ENCODE measurements at places on chromosomes 11 and 22.

DNA sequence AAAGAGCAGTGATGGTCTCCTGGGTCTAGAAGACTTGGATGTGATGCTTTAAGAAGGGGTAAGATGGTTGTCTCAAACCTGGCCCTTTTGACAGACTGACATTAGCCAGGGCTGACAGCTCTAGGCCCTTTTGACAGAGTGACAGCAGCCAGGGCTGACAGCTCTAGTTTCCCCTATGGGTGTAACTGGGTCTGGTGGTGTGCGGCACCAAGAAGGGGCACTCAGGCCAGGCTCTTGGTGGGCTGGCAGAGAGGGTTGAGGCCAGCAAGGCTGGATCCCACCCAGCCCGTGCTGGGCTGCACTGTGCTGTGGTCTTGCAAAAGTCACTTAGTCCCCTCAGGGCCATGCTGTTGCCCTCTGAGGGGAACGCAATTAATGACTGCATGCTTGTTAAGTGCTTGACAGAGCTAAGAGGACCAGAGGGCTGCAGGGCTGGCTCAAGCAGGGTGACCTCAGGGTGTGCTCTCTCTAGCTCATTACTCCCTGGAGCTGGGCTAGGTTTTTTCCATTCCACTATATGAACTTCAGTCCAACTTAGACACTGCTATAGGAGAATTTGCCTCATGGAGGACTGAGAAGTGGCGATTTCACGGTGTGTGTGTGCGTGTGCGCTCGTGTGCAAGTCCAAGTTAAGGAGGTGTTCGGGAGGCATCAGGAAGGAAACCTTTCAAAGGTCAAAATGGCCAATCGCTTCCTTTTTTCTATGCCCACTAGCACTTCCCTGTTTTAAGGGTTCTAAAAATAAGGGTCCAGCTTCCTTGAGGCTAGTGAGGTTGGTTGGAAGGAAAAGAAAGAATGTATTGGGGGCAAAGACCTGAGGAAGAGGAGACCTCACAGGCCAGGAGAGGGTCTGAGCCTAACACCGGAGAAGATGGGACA is 4.4 kb downstream of the UBASH3B start:
- DNase-seq, result no peak

DNA sequence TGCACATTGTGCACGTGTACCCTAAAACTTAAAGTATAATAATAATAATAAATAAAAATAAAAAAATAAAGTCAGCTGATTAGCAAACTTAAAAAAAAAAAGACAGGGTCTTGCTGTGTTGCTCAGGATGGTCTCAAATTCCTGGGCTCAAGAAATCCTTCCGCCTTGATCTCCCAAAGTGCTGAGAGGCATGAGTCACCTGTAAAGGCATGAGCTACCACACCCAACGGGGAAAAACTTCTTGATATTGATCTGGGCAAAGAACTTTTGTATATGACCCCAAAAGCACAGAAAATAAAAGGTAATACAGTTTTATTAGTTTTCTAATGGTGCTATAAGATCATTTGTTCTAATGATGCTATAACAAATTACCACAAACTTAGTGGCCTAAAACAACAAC is 46.1 kb downstream of the ENTHD1 start:
- no peak for DNase-seq

- DNase-seq, result no peak
Observed at GRCh38 chr11:70146299-70146698, 56.8 kb upstream of the FADD start.

- no peak for DNase-seq
Observed at GRCh38 chr22:24977370-24978221, 25.1 kb downstream of the KIAA1671 start.

DNA sequence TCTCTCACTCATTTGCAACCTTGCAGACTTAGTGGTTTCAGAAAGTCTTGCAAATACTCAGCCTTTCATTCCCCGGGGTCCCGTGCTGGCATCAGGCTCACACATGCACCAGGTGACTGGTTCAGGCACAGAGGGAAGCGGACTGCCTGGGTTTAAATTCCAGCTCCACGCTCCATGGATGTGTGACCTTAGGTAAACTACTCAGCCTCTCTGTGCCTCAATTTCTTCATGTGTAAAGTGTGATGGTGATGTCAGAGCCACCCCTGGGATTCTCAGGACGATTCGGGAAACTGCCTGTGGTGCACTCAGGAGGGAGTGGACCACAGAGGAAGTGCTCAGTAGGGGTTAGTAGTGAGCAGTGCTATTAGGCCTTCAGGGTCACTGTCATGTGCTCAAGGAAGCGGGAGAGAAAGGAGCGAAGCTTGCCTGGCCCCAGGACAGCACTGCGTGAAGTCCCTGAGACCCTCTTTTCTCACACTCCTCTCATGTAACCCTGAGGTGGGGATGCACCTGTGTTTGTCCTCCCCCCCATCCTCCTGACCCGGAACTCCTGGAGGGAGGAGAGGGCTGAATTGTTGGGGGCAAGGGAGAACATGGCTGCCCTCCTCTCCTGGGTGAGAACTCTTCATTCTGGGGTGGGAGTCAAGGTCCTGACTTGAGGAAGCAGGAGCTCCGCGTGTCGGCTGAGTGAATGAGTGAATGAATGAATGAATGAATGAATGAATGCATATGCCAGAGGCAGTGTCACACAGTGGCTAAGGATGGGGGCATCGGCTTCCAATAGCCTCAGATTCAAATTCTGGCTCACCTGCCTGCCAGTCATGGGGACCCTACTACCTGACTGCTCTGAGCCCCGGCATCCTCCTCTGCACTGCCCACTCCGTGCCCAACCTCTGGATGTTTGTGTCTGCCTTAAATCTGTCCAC is 14.4 kb upstream of the UPK3A start:
- no peak for DNase-seq

DNA sequence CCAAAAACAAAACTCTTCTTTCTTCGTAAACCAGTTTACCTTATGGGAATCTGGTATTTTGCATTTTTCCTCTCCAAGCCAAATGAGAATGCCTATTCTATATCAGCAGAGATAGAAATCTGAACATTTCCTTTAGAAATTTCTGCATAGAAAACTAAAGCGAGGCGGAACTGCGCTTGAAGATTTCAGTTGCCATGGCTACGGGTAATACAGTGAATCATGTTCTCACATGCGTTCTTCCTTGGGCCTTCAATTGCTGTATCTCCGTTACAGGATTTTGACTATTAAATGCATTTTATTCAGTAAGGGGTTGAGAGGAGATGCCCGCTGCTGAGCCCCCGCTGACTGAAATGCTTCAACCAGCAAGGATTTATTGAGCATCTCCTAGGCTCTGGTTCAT is 108.2 kb upstream of the CRYBB3 start:
- DNase-seq, result no peak

- DNase-seq, result no peak
Observed at GRCh38 chr22:38417252-38418060, 37.5 kb downstream of the KCNJ4 start.

GRCh38 chr11:74418509-74418895 is 20.3 kb upstream of the PGM2L1 start:
- no peak for DNase-seq

- no peak for DNase-seq
Observed at GRCh38 chr11:68542617-68543016, 82.1 kb downstream of the PPP6R3 start.

DNA sequence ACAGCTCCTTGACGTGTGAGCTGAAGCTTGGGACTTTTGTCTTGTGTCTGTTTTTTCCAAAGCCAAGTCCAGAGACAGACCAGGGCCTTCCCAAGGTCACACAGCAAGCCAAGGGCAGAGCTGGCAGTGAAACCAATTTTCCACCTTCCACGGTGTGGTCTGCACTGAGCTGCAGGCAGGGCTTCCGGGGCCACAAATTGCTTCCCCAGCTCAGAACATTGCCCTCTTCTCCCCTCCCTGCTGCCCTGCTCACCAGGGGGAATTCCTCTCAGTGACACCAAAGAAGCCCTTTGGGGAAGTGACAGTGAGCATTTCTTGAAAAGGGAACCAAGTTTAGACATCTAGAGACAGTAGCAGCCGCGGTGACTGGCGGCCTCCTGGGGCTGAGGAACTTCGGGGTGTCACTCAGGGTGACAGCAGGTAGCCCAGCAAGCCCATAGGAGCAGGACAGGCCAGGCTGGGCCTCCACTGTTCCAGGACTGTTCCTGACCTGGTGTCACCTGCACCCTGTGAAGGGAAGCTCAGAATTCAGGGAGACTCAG is 9.2 kb downstream of the FXYD2 start:
- peak; percentile 67 for DNase-seq

DNA sequence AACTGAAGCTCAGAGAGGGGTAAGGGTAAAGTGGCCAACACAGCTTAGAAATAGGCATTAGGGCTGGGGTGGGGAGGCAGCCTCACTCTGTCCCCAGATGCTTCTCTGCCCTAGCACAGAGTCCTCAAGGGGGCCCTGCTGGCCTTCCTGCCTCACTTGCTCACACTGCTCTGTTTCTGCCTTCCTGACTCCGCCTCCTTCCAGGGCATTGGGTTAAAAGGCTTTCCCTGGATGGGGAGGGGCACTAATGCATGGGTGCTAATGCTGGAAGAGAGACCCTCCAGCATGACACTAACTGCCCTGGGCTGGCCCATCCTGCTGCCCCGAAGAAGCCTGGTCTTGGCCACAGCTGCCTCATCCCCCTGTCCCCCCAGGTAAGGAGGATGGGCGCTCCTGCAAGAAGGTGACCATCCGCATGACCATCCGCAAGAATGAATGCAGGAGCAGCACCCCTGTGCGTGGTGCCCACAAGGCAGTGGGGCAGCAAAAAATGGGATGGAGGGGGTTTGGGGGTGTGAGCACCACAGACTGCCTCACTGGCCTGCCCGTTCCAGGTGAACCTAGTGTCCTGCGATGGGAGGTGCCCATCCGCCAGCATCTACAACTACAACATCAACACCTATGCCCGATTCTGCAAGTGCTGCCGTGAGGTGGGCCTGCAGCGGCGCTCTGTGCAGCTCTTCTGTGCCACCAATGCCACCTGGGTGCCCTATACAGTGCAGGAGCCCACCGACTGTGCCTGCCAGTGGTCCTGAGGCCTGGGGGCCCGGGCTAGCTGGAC is 74.0 kb upstream of the MYOD1 start:
- no peak for DNase-seq

DNA sequence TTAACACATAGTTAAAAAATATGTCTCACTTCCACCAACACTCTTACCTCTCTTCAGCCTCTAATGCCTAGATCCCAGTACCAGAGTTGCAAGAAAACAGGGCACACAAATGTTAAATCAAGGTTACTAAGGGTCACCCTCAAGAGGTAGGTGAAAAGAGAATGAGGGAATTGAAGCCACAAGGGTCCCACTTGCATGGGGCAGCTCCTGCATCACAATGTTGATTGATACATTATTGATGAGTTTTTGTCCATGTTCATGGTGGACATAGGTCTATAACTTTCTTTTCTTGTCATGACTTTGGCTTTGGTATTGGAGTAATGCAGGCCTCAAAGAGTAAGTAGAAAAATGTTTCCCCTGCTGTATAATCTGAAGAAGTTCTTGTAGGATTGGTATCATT is 46.0 kb upstream of the IGLL5 start:
- no peak for DNase-seq

DNA sequence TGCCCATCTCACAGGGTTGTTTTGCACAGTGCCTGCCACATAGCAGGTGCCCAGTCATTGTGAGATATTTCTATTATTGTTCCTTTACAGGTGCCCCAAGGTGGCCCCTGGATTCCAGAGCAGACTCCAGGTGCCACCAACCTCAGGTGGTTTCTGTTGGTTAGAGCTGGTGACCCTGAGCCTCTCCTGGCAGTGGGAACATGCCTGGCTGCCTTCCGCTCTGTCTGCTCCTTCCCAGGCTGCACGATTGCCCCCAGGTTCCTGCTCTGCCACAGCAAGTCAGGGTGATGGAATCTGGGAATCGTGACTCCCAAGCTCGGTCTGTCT is 12.6 kb upstream of the OMP start:
- DNase-seq, result no peak

- DNase-seq, result no peak
Observed at GRCh38 chr11:45725776-45726492, 60.5 kb upstream of the CHST1 start.

GRCh38 chr22:39958949-39959639 is 1.1 kb upstream of the TMA7B start:
- DNase-seq, result no peak

GRCh38 chr11:1546077-1546535 is 26.0 kb downstream of the DUSP8 start:
- no peak for DNase-seq

GRCh38 chr11:2745511-2745910 is 45.7 kb upstream of the KCNQ1OT1 start:
- DNase-seq, result no peak

- peak; percentile 20 for DNase-seq
Observed at GRCh38 chr11:57903441-57904123, 120.1 kb upstream of the OR9Q1 start.

DNA sequence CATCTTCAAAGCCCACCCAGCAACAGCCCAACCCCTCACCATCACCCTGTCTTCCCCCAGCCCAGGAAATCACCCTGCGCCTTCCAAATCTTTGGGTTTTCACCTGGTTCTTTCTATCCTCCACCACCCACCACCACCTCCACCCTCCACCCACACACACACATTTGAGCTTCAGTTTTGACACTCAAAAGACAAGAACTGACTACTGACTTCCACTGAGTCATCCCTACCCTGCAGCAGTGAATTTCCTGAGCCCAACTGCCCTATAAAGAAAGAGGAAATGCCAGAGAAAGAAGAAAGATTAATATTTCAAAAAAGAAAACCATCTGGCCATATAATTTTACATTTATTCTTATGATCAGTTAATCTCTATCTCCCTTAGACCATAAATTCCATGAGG is 137.5 kb downstream of the CHST1 start:
- DNase-seq, result no peak

DNA sequence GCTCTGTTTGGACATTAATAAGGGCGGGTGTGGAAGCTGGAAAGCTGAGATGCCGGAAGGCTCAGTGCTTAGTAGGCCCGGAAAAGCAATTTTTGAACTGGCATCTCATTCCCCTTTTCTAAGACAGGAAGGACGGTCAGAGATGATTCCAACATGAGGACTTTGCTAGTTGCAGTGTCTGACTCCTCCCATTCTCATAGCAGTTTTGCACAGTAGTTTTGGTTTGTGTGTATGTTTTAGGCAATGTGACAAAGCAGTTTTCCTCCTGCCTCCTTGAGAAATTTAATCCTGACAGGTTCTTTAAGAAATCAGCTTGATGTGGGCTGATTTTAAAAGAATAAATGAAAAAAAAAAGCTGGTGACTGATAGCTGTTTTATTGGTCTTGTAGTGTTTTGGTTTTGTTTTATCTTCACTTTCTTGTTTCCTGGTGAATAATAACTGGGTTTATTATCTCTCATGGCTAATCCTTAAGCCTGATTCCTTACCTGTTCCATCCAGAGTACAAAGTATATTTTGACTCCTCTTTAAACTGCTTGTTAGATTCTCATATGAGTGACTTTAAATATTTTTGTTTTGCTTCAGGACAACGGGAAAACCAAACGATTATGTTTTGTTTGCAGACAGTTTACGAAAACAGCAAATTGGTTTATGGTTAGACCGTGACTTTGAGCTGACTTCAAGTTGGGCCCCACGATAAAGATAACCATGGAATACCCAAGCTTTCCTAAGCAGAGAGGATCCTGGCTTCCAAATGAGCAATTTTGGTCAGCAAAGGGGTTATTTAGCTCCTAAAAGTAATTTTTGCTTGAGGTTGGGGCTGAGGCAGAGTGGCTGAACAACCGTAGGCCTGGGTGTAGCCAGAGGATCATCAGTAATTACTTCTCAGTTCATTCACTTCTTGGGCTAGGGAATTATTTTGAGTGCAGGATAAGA is 3.4 kb downstream of the PTPRJ start:
- no peak for DNase-seq

All from stimulated activated CD4-positive, alpha-beta T cell treated with anti-CD3 and anti-CD28 coated beads, Interleukin-2, amount 100 ng/mL, for 4 hours (primary cell).